ENCODE measurements at places on chromosomes 4 and X. TPM values are rescaled to one million over a fixed set of nuclear protein-coding genes. Genes with fewer than 3 reads are reported as not detected.

GRCh38 chr4:186105647-186106321, 1.3 kb downstream of the FAM149A start:
- peak; percentile 23 for DNase-seq

- peak; percentile 80 for DNase-seq
Observed at GRCh38 chr4:83197555-83198235, 83.2 kb upstream of the PLAC8 start.

DNA sequence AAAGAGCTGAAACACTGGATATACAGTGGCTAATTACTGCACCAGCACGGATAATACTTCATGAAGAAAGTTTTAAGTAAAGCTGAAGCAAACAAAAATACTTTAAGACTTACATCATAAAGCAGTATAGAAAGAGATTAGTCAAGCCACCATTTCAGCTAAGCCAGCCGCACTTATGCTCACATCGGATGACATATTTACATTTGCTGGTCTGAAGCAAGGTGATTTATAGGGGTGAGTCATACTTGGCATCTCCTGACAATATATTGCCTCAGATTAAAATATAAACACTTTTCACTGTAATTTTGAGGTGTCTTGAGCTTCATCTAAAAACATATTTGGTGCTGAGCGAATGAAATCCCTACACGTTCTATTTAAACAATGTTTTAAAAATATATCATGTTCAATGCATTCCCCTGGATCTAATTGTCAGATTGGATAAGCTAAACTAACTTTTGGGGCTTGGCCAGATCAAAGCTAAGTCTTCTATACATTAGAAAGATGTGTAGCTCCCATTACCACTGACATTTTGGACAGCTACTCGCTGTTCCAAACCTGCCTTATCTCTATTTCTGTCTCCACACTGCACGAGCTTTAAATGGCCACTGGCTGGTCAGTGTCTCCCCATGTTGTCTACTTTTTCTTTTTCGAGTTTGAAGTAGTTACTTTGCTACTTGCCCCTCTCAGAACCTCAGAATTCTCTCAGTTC, 103.2 kb downstream of the VCX2 start:
- no peak for DNase-seq

The TMEM255A gene
- total RNA-seq, result not detected

The MID1 gene
- 47.5 TPM for total RNA-seq
